ENCODE measurements at places on chromosomes 1 and 21. TPM values are rescaled to one million over a fixed set of nuclear protein-coding genes. Genes with fewer than 3 reads are reported as not detected.

DNA sequence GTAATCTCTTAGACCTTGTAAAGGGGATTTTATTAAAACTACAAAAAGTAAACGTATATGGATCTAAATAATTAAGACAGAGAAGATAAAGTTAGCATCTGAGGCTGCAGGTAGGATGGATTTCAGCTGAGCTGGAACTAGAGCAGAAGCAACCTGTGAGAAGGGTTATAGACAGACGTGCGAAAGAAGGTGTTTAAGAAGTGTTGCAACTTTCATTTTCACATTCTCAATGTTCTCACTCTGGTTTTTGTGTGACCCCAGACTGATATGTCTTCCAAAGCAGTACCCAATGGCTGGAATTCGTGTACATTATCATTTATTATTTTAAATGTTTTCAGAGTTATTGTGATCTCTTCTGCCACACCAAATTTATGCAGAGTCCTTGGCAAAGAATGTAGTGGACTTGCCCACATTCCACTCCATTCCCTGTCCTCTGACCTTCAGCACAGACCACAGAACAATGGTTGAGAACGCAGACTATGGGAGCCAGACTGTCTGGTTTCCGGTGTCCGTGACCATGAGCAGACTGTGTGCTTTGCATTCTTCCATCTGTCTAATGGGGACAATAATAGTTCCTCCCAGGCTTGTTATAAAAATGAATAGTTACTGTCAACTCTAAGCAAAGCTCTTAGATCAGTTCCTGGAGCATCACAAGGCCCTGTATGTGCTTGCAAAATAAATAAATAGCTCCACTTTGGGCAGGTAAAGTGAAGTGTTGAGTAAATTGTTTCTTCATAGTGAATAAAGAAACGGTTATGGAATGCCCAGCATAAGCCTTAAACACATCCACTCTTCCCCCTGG lies 140.6 kb upstream of the SAMSN1 start:
- no peak for DNase-seq

DNA sequence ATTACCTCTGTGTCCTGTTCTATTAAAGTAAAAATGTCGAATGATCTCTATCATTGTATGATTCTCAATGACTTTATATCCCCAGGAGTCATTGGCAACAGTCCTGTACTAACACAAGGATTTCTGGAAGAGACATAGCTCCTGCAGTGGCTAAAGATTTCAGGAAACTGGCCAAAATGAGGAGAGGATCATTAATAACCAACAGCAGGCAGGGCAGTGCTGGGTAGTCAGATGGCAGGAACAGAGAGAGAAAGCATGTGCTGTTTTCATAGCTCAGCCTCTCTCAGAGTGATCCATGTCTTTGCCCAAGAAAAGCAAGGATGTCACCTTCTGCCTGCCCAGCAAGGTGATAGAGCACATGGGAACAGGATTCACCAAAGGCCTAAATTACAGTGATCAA lies 604.7 kb upstream of the PLXNA2 start:
- DNase-seq, result no peak

- no peak for DNase-seq
These were observed 24.0 kb upstream of the PLEKHM2 start for GRCh38 chr1:15660151-15660550.

DNA sequence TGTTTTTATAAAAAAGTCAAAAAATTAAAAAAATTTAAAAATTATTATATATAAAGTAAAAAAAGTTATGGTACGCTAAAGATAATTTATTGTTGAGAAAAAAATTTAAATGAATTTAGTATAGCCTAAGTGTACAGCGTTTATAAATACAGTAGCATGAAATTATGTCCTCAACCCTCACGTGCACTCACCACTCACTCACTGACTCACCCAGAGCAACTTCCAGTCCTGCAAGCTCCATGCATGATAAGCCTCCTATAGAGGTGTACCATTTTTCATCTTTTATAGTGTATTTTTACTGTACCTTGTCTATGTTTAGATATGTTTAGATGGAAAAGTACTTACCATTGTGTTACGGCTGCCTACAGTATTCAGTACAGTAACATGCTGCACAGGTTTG lies 5.1 kb downstream of the DISC1 start:
- DNase-seq, result no peak

GRCh38 chr1:16119926-16120325 lies 35.9 kb downstream of the EPHA2 start:
- no peak for DNase-seq

- DNase-seq, result no peak
These were observed 112.6 kb upstream of the ADAR start for GRCh38 chr1:154720328-154721297.

- peak; percentile 67 for DNase-seq
These were observed 41.0 kb upstream of the DR1 start for GRCh38 chr1:93304716-93305138.

DNA sequence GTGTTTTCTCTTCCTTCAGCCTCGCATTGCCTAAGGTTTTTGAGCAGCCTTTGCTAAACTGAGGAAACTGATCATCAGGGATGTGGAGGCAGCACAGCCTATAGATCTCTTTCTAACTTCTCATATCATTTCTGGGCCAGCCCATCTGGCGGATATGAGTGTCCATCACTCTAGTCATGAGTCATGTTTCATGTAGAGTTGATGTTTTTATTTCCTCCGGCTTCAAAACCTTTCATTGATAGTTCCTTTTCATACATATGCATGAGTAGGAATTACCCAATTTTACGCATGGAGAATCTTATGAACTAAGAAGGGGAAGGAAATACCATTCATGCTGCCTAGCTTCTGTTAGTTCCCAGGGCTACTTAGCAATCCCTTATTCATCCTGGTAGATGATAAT lies 66.3 kb downstream of the SPATA46 start:
- no peak for DNase-seq

GRCh38 chr1:203288400-203288799 lies 16.9 kb upstream of the BTG2 start:
- no peak for DNase-seq

DNA sequence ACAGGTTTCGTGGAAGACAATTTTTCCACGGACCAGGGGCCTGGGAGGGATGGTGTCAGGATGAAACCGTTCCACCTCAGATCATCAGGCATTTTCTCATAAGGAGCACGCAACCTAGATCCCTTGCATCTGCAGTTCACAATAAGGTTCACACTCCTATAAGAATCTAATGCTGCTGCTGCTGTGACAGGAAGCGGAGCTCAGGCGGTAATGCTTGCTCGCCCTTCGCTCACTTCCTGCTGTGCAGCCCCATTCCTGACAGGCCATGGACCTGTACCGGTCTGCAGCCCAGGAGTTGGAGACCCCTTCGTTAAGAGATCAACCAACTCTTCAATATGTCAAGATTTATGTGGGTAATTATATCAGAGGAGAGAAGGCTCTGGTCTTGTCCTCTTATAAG lies 3.3 kb upstream of the DHX9 start:
- no peak for DNase-seq

DNA sequence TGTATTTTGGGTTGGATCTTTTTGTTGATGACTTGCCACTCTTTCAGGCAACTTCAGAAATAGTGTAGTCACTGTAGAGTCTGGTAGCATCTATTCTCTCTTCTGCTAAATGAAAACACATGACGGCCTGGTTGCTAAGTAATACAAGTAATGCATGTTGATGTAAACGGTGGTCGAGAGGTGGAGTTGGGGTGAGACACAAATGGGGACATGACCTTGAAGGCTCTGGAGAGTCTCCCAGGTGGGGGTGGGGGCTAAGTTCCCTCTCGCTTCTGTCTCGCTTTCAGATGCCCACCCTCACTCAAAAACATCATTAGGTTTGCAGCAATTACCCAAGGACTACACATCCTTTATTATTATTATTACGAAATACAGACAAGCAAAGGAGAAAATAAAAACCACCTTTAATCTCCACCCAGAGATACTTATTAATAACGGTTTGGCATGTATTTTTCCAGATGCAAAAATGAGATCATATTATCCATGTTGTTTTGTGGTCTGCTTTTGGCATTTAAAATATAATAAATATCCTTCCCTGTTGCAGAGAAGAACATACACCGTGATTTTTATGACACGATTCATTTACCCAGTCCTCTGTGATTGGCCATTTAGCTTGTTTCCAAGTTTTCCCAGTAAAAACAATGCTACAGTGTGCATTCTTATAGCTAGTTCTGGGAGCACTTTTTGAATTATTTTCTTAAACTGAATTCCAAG lies 138.1 kb downstream of the MIS18A start:
- no peak for DNase-seq

GRCh38 chr1:30745834-30746208 lies 11.8 kb downstream of the LAPTM5 start:
- DNase-seq, result no peak

- DNase-seq, result no peak
These were observed 54.8 kb downstream of the NGF start for GRCh38 chr1:115283249-115283648.

DNA sequence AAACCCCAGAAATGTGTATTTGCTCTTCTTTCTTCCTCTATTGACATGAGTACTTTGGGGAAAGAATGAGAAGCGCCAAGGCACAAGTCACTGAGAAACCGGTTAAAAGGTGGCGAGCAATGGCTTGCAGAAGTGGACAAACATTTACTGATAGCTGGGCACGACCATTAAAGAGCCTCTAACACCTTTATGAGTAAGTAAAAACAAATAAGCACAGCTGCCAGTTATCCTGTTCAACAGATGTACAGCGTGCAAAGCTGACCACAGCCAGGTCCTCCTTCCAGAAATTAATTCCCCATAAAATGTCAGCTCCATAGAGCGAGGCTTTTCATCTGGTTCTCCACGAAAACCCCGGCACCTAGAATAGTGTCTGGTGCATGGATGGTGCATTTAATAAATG lies 72.7 kb downstream of the CAPZB start:
- no peak for DNase-seq

DNA sequence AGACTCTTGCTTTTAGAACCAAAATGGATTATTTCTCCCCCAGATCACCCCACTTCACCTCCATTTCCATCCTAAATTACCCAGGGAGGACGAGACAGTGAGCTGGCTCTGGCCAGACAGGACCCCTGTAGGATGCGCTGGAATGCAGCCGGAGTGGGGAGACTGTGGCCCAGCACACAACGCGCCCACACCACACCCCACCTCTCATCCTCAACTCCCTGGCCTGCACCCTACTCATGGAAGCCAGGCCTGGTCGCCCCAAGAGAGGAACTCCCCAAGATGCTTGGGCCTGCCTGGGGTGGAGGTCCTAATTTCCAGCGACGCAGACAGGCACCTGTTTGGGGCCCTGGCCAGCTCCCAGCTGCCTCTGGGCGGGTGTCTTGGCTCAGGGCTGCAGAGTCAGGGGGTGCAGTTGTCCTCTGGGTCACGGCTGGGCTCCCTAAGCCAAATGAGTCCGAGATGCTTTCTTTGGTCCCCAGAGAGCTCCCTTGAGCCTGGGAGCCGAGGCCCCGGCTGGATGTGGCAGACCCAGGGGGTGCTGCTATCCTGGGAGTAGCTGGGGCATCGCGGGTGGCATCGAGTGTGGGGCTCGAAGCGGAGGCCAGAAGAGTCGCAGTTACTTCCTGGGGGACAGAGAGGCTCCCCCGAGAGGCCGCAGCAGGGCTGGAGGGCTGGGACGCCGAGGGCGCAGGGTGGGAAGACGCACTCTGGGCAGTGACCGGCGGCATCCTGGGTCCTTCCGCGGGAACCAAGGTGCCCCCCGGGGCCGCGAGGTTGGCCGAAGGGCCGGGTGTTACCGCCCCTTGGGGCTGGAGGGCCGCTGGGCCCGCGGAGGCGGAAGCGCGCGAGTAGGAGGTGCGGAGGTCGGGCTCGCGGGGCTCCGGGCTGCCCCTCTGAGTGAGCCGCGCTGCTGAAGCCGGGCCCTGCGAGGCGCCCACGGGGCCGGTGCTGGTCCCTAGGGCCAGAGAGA lies 10.4 kb downstream of the CLEC20A start:
- DNase-seq, result no peak

GRCh38 chr1:53061123-53061858 lies 722 bp upstream of the PODN start:
- DNase-seq, result no peak

- DNase-seq, result no peak
These were observed 624.0 kb downstream of the USP25 start for GRCh38 chr21:16353764-16354163.

GRCh38 chr1:89350298-89350697 lies 13.6 kb upstream of the GBP6 start:
- no peak for DNase-seq

- DNase-seq, result no peak
These were observed 221.8 kb downstream of the NTNG1 start for GRCh38 chr1:107362468-107363140.

- no peak for DNase-seq
These were observed 263.1 kb downstream of the GRIK3 start for GRCh38 chr1:36771240-36771639.

DNA sequence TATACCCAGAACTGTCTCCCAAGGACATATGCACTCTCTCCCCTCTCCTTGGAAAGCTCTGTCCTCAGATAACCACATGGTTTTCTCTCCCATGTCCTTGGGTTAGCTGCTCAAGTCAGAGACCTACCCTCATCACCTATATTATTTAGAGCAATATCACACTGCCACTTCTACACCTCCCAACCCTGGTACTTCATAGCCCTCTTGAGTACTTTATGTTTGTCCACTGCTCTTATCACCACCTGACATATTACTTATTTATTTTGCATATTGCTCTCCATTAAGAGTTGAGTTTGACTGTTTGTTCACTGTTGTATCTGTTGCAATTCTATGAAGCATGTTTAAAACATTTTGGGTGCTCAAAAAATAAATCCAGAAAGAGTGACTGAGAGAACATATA lies 126.3 kb upstream of the ATP1B1 start:
- no peak for DNase-seq

DNA sequence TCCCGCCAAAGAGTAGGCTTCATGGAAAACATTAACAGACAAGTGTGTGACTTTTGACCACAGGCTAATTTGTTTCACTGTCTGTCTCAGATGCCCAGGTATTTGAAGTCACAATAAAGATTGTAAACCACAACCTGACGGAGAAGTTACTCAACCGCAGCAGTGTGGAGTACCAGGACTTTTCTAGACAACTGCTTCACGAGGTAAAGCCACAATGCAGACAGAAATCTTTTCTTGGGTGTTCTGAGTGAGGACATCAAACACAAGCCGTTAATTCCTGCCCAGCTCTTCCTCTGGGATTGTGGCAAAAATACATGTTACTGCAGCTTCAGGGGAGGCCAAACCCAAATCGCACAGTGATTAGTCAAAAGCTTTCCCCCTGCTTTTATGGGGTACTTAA lies 31.0 kb downstream of the UMODL1 start:
- no peak for DNase-seq

Gene KRTAP21-2
- not detected for polyA plus RNA-seq

Gene S100A5
- polyA plus RNA-seq, result 1.3 TPM

Gene ARMH1
- 7.3 TPM for polyA plus RNA-seq

Gene ADGRL2
- polyA plus RNA-seq, result 180 TPM

Gene IL20
- not detected for polyA plus RNA-seq

Gene ALG14
- 9.5 TPM for polyA plus RNA-seq

Gene KCNJ10
- polyA plus RNA-seq, result 22.2 TPM

Gene OLIG1
- 0.15 TPM for polyA plus RNA-seq

Gene FAM151A
- 32.2 TPM for polyA plus RNA-seq

Gene LCE2B
- polyA plus RNA-seq, result not detected

Gene OR6N1
- not detected for polyA plus RNA-seq

Gene MAP10
- polyA plus RNA-seq, result 6.8 TPM

Gene ADORA3
- polyA plus RNA-seq, result 0.52 TPM

Gene KRTAP20-2
- not detected for polyA plus RNA-seq

Gene FAM72C
- 2.1 TPM for polyA plus RNA-seq
